Osteoblast (primary cell): ENCODE measurements at places on chromosomes 5 and 9. TPM values are rescaled to one million over a fixed set of nuclear protein-coding genes. Genes with fewer than 3 reads are reported as not detected.

- no peaks in the 10 kb centered on the region for H3K36me3 ChIP-seq
- no peak overlapping the region for H3K27ac ChIP-seq
- no peaks in the 10 kb centered on the region for H3K4me1 ChIP-seq
- H3K27me3 ChIP-seq, result peaks cover 40% of the 10 kb centered on the region
- no peak overlapping the region for H3K4me3 ChIP-seq
Observed at GRCh38 chr9:130988400-130988747, 20.6 kb upstream of the LAMC3 start.

- H3K4me1 ChIP-seq, result peaks cover 49% of the 10 kb centered on the region
- H3K36me3 ChIP-seq, result no peaks in the 10 kb centered on the region
- peak overlapping the region; percentile 32 for H3K4me3 ChIP-seq
- DNase-seq, result peak; percentile 92
- peak overlapping the region; percentile 81 for H3K27ac ChIP-seq
- H3K27me3 ChIP-seq, result no peaks in the 10 kb centered on the region
Observed at GRCh38 chr5:5419291-5420210, 2.9 kb upstream of the ICE1 start.

- H3K4me3 ChIP-seq, result no peak overlapping the region
- no peaks in the 10 kb centered on the region for H3K4me1 ChIP-seq
- no peaks in the 10 kb centered on the region for H3K36me3 ChIP-seq
- no peak overlapping the region for H3K27ac ChIP-seq
- DNase-seq, result no peak
Observed at GRCh38 chr5:67496051-67496450, 299.5 kb upstream of the CD180 start.

DNA sequence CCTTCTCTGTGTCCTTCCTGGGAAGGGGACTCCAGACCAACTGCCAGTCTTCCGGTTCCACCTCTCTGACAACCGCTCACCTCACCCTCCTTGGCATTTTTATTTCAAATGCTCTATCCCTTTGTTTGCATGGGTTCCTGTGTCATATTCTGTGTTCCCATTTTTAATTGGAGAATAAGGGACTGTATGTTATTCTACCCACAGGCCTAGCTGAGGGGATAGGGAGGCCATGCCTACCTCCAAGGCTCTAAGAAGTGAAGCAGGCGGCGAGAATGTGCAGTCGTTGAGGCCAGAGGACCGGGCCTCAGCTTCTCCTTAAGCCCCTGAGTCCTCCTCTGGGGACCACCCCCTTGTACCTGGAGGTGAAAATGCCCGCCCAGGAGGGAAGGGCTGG is 936 bp upstream of the WDR5 start:
- H3K27me3 ChIP-seq, result peaks cover 4% of the 10 kb centered on the region
- H3K36me3 ChIP-seq, result peaks cover 4% of the 10 kb centered on the region
- H3K4me3 ChIP-seq, result peak overlapping the region; percentile 98
- DNase-seq, result no peak
- peaks cover 27% of the 10 kb centered on the region for H3K4me1 ChIP-seq

DNA sequence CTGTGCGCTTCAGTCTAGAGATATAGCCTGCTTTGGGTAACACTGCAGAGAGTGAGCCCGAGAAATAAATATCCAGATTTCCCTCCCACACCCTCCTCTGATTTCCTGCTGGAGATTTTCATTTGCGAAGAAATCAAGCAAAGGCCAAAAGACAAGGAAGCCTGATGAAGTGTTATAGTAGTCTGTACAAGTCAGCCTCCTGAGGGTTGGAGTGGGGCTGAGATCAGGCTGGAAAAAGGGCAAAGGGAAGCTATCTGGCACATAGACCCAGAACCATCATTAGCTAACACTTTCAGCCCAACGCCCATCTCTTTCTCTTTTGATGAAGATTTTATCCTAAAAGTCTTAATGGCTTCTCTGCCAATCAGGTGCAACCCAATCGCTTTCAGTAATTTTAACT is 154.6 kb upstream of the SLC44A1 start:
- no peak overlapping the region for H3K27ac ChIP-seq
- no peaks in the 10 kb centered on the region for H3K36me3 ChIP-seq
- no peak overlapping the region for H3K4me3 ChIP-seq
- no peak for DNase-seq

GRCh38 chr9:109717342-109717741 is 62.7 kb upstream of the PALM2AKAP2 start:
- no peak overlapping the region for H3K27ac ChIP-seq
- H3K27me3 ChIP-seq, result peaks cover 6% of the 10 kb centered on the region
- H3K36me3 ChIP-seq, result no peaks in the 10 kb centered on the region
- peaks cover 5% of the 10 kb centered on the region for H3K4me1 ChIP-seq
- H3K4me3 ChIP-seq, result no peak overlapping the region
- DNase-seq, result peak; percentile 26

- H3K4me3 ChIP-seq, result no peak overlapping the region
- H3K36me3 ChIP-seq, result no peaks in the 10 kb centered on the region
- H3K27me3 ChIP-seq, result no peaks in the 10 kb centered on the region
- H3K4me1 ChIP-seq, result no peaks in the 10 kb centered on the region
- DNase-seq, result no peak
Observed at GRCh38 chr5:168377525-168377924, 86.1 kb downstream of the WWC1 start.

GRCh38 chr5:155021842-155022241 is 8.3 kb downstream of the KIF4B start:
- no peak for DNase-seq
- H3K4me3 ChIP-seq, result no peak overlapping the region
- H3K27ac ChIP-seq, result no peak overlapping the region
- no peaks in the 10 kb centered on the region for H3K27me3 ChIP-seq
- no peaks in the 10 kb centered on the region for H3K36me3 ChIP-seq
- H3K4me1 ChIP-seq, result no peaks in the 10 kb centered on the region

GRCh38 chr9:121294866-121295661 is 27.1 kb downstream of the GSN start:
- H3K36me3 ChIP-seq, result peaks cover 23% of the 10 kb centered on the region
- no peak overlapping the region for H3K27ac ChIP-seq
- H3K4me3 ChIP-seq, result no peak overlapping the region
- peaks cover 16% of the 10 kb centered on the region for H3K4me1 ChIP-seq
- DNase-seq, result no peak

DNA sequence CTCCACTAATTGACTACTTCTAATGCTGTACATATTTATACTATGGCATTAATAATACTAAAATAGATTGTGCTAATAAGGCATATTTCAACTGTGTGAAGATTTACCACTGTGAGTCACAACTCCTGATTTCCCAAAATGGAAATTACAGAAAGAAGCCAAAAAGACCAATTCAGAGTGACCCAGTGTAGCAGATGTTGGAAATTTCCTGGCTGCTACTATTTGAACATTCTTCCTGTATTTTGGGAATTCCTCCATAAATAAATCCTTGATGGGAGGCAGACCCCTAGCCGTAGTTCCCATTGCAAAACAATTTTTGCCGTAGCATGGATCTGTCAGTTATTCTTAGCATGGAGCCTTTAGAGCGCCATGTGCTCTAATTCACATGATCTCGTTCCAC is 11.4 kb upstream of the PRUNE2 start:
- no peak overlapping the region for H3K27ac ChIP-seq
- no peak for DNase-seq
- no peak overlapping the region for H3K4me3 ChIP-seq
- H3K36me3 ChIP-seq, result no peaks in the 10 kb centered on the region
- H3K27me3 ChIP-seq, result peaks cover 23% of the 10 kb centered on the region
- peaks cover 3% of the 10 kb centered on the region for H3K4me1 ChIP-seq

GRCh38 chr5:19903611-19904010 is 84.4 kb downstream of the CDH18 start:
- no peak overlapping the region for H3K4me3 ChIP-seq
- no peaks in the 10 kb centered on the region for H3K27me3 ChIP-seq
- peak; percentile 26 for DNase-seq
- H3K27ac ChIP-seq, result no peak overlapping the region

DNA sequence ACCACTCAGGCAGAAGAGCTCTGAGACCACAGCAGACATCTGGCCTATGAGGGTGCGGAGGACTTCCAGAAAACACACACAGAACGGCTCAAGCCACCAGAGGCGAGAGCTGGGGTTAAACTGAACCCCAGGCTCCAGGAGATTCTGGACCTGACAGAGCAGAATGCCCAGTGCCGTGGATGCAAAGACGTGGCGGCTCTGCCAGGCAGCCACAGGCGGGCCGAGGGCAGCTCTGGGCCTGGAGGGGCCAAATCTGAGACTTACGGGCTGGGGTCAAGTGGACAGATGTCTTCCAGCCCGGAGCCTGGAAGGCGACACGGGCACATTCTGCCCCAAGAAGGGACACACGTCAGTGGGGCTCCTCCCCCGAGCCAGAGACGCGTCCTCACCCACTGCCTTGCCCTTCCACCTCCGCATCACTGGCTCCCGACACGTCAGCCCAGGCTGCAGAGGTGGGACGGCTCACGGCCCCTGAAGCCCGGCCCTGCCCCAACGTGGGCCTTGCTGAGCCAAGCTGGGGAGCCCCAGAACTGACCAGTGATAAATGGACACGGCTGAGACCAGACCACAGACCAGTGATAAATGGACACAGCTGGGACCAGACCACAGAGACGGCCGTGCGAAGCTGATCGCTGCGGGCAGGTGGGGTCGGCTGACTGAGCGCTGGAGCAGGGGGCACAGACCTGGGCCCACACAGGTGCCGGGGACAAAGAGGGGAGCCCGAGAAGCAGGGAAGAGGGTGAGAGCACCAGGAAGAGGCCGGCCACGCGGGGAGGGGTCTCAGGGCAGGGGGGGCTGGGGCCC is 40.9 kb upstream of the NSMF start:
- no peaks in the 10 kb centered on the region for H3K36me3 ChIP-seq
- no peaks in the 10 kb centered on the region for H3K4me1 ChIP-seq
- no peak overlapping the region for H3K4me3 ChIP-seq
- no peak overlapping the region for H3K27ac ChIP-seq
- DNase-seq, result no peak

DNA sequence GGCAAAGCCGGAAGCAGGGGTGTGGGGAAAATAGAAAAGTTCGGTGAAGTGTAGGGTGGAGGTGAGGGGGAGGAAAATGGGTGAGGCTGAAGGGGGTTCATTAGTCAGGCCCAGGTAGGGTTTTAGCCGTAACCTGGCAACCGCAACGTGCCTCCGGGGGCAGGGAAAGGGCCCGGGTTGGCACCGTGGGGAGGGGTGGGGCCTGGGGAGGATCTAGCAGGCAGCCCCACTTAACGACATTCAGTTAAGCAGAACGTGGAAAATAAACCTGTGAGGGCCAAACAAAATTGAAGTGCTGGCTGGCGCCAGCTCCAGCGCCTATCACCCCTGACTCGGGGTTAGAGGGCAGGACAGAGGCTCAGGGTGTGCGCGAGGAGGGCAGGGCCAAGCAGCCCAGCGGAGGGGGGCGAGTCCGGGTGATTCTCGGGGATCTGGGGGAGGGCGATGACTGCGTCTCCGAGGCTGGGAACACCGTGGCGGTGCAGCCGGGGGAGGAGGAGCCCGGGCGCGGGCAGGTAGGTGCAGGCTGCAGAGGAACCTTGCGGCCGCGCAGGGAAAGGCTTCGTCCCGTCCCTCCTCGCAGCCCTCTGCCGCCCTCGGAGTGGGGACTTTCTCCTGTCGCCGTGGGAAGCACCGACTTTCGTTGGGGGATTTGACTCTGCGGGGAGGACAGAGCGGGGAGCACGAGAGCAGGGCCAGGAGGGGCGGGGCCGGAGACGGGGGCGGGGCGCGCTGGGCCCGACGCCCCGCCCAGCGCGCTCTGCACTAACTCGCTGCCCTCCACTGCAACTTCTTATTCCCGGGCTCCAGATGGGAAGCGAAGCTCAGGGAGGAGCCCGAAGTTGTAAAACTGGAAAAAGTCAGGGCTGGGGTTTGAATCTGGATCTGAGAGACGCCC is 5.1 kb downstream of the RGS14 start:
- H3K4me1 ChIP-seq, result peaks cover 12% of the 10 kb centered on the region
- H3K36me3 ChIP-seq, result no peaks in the 10 kb centered on the region
- peak; percentile 97 for DNase-seq

- no peaks in the 10 kb centered on the region for H3K27me3 ChIP-seq
- H3K4me1 ChIP-seq, result peaks cover 16% of the 10 kb centered on the region
- no peaks in the 10 kb centered on the region for H3K36me3 ChIP-seq
- no peak overlapping the region for H3K27ac ChIP-seq
- no peak for DNase-seq
Observed at GRCh38 chr5:40552981-40553380, 126.7 kb upstream of the PTGER4 start.

DNA sequence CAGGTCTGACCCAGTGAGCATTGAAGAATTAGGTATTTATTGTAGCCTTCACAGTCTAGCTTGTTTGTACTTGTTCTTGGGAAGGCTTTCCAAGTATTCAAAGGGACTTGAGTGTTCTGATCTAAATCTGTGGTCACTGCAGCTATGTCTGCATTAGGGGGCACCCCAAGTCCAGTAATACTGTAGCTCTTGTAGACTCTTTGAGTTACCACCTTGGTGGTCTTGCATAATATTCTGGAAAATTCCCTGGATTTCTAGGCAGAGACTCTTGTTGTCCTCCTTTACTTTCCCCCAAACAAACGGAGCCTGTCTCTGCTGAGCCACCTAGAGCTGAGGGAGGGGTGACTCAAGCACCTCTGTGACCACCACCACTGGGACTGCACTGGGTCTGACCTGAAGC is 149.5 kb upstream of the DHFR start:
- no peaks in the 10 kb centered on the region for H3K27me3 ChIP-seq
- no peak for DNase-seq
- H3K4me3 ChIP-seq, result no peak overlapping the region
- H3K27ac ChIP-seq, result no peak overlapping the region
- no peaks in the 10 kb centered on the region for H3K36me3 ChIP-seq

- H3K4me1 ChIP-seq, result no peaks in the 10 kb centered on the region
- H3K4me3 ChIP-seq, result no peak overlapping the region
- peaks cover 3% of the 10 kb centered on the region for H3K36me3 ChIP-seq
- H3K27ac ChIP-seq, result no peak overlapping the region
- DNase-seq, result no peak
- H3K27me3 ChIP-seq, result no peaks in the 10 kb centered on the region
Observed at GRCh38 chr9:35313916-35314315, 152.1 kb downstream of the UNC13B start.

GRCh38 chr5:158877124-158877581 is 222.6 kb downstream of the EBF1 start:
- peak; percentile 73 for DNase-seq
- H3K27ac ChIP-seq, result peak overlapping the region; percentile 68
- H3K4me1 ChIP-seq, result peaks cover 46% of the 10 kb centered on the region
- H3K27me3 ChIP-seq, result no peaks in the 10 kb centered on the region
- no peaks in the 10 kb centered on the region for H3K36me3 ChIP-seq
- no peak overlapping the region for H3K4me3 ChIP-seq

- no peaks in the 10 kb centered on the region for H3K27me3 ChIP-seq
- H3K4me3 ChIP-seq, result peak overlapping the region; percentile 77
- peak overlapping the region; percentile 34 for H3K27ac ChIP-seq
- peaks cover 22% of the 10 kb centered on the region for H3K4me1 ChIP-seq
- peak; percentile 96 for DNase-seq
Observed at GRCh38 chr5:83721953-83722901, 1.6 kb upstream of the HAPLN1 start.

GRCh38 chr5:122081541-122081940 is 3.5 kb upstream of the LOX start:
- H3K27me3 ChIP-seq, result no peaks in the 10 kb centered on the region
- H3K27ac ChIP-seq, result peak overlapping the region; percentile 59
- H3K4me3 ChIP-seq, result peak overlapping the region; percentile 3
- H3K4me1 ChIP-seq, result peaks cover 35% of the 10 kb centered on the region

CEL gene
- under 0.01 TPM in 1 of 2 replicates, not detected in the other for total RNA-seq

PTGR1 gene
- total RNA-seq, result 55.1 and 62.6 TPM in 2 replicates

MPDZ gene
- total RNA-seq, result 58.3 and 66.6 TPM in 2 replicates

KCNV2 gene
- total RNA-seq, result not detected in 2 replicates

NOXA1 gene
- total RNA-seq, result 0.36 and 0.88 TPM in 2 replicates

ASPN gene
- total RNA-seq, result 1.1 and 1.2 TPM in 2 replicates

CCDC180 gene
- total RNA-seq, result 4.7 and 6.2 TPM in 2 replicates
